Thyroid gland (tissue), 4 donors: ENCODE measurements at places on chromosomes 11 and 22. TPM values are rescaled to one million over a fixed set of nuclear protein-coding genes. Genes with fewer than 3 reads are reported as not detected.

GRCh38 chr11:73579641-73580434 lies 18.1 kb downstream of the FAM168A start:
- no peak for DNase-seq

- DNase-seq, result no peak
Observed at GRCh38 chr11:68897441-68897840, 6.2 kb downstream of the MRPL21 start.

DNA sequence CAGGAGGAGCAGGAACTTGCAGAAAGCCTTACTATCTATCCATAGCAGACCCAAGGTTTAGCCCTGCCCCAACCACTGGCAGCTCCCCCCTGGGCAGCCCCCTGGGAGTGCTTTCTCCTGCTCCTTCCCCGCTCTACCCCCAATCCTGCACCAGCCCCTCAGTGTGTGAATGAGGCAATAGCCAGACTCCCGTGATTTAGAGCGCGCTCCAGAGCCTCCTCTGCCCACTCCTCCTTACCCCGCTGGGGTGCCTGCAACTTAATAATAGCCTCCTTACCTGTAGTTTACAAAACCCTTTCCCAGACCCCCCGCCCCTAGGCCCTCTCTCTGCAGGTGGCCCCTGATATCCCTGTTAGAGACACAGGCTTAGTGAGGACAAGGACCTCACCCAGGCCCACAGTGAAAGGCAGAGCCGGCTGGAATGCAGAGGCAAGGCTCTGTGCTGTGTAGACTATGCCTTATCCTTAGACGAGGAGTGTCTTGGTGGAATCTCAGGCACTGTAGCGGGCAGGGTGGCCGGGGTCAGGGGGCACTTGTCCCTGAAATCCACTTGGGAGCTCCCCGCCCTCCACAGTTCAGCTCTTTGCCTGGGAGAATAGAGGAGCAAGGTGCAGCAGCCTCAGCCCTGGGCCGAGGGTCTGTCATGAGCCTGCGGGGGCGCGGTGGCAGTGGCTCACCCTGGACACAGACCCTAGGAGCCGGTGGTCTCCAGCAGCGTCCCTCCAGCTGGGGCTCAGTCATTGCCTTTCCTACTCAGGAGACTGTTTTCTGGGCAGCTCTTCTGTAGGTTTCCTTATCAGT lies 4.3 kb upstream of the CARNS1 start:
- DNase-seq, result no peak

GRCh38 chr11:95827696-95828095 lies 37.4 kb downstream of the CEP57 start:
- no peak for DNase-seq

DNA sequence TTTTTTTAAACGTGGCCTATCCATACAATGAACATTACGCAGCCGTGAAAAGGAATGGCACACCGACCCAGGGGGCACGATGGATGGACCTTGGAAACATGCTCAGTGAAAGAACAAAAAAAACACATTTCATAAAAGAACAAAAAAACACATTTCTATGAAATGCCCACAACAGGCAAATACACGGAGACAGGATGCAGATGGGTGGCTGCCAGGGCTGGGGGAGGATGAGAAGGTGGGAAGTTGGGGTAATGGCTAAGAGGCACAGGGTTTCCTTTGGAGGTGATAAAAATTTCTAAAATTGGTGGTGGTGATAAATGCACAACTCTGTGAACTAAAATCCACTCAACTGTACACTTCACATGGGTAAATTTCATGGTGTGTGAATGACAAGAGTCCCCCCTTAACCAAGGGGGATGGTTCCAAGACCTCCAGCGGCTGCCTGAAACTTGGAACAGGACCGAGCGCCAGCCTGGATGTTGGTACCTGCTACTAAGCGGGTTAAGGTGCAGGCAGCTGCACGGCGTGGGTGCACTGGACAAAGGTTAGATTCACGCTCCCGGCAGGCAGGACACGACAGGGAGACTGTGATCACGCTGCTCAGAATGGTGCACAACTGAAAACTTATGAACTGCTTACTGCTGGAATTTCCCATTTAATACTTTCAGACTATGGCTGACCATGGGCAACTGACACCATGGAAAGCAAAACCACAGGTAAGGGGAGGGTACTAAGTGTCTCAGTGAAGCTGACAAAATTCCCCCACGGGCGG lies 16.5 kb downstream of the BRD1 start:
- no peak for DNase-seq

- DNase-seq, result peak; percentile 54
Observed at GRCh38 chr11:43852057-43852636, 28.5 kb upstream of the ALKBH3 start.

- no peak for DNase-seq
Observed at GRCh38 chr11:112255067-112255720, 5.5 kb downstream of the PLET1 start.

DNA sequence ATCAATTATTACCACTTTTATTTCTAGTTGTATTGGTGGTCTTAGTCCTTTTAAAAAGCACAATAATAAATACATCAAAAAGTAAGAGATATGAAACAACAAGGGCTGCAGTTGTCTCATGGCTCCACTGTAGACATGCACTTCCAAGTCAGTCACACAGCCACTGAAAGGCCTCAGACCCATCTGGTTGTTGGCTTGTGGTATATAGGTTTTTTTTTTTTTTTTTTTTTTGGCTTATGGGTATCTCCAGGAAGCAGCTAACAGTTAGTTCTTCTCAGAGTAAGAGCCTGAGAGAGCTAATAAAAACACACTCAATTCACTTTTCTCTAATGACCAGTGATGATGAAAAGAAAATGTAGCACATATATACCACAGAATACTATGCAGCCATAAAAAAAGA lies 6.0 kb upstream of the OR52E6 start:
- DNase-seq, result no peak

- no peak for DNase-seq
Observed at GRCh38 chr11:108958368-108959104, 293.7 kb downstream of the DDX10 start.

- DNase-seq, result no peak
Observed at GRCh38 chr11:90585491-90585890, 362.6 kb upstream of the CHORDC1 start.

GRCh38 chr11:130653838-130654636 lies 205.6 kb downstream of the ADAMTS15 start:
- peak; percentile 98 for DNase-seq

DNA sequence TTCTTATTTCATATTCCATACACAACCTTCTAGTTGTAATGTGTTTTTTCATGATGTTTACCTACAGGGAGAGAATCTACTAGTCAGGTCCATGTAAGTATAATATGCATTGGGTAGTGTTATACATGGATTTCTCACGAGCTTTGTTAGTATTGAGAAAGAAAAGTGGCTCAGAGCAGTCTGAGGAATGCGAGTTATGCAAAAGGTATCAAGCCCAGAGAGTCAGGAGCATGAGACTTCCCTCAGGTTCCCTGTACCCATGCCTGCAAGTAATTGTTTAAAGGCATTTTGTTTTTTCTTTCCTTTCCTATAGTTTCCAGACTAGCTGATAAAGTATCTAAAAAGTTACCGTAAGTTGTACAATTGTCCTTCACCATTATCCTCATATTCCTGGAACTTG lies 66.1 kb downstream of the STK33 start:
- DNase-seq, result no peak

DNA sequence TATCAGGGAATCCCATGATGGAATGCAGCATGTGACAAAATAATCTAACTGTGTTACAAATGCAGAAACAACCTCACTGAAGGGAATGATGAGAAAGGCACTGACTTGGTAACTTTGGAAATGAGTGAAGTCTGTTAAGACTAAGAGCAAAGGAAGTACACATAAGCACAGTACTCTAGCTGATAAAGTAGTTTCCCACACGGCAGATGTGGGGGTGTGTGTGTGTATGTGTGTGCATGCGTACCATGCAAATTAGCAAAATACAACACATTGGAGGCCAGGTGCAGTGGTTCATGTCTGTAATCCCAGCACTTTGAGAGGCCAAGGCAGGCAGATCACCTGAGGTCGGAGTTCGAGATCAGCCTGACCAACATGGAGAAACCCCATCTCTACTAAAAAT lies 16.6 kb upstream of the NLRP6 start:
- DNase-seq, result no peak

GRCh38 chr11:20631519-20632168 lies 32.2 kb downstream of the SLC6A5 start:
- DNase-seq, result no peak

- no peak for DNase-seq
Observed at GRCh38 chr11:121615501-121615900, 162.7 kb upstream of the SORL1-AS1 start.

DNA sequence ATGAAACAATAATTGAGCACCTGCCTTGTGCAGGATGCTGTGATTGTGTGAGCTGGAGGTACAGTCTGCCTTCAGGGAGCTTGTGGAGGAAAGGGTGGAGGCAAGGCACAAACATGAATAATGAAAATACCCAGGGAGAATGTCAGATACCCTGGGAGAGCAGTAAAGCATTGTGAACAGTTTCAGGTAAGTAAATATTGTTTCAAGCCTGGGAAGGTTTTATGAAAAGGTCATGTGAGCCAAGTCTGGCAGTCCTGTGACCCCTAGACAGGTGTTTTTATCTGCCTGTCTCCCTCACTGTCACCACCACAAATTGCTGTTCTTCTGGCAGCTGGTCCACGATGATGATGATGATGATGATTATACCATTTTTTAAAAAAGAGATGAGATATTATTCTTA lies 32.0 kb downstream of the SPECC1L start:
- DNase-seq, result no peak

DNA sequence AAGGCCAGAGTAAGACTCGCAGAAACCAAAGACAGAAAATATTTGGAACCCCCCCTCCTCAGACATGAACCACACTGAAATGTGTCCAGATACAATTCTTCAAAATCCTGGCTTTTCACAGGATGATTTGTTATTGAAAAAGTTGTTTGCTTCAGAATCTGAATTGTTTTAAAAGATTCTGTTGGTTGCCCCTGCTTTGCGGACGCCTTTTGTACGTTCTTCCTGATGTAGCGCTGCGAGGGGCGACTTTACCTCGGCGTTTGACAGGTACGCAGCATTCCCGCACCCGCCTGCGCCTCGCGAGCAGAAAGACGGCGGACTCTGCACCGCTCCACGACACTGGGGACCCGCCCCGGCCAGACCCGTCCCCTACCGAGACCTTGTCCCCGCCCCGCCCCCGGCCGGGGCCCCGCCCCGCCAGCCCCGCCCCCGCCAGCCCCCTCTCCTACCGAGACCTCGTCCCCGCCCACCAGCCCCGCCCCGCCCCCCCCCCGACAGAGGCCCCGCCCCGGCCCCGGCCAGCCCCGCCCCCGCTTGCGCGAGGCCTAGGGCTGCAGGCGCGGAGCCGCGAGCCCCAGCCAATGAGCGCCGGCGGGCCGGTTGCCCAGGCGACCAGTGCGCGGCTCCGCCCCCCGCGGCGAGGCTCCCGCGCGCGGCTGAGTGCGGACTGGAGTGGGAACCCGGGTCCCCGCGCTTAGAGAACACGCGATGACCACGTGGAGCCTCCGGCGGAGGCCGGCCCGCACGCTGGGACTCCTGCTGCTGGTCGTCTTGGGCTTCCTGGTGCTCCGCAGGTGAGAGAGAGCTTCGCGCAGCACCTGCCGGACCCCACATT lies at the start of gene GLB1L2:
TSS of gene GLB1L2 (plus strand) at position 635 of the 835 bp plus-strand sequence. CDS start at position 709, 74 bp downstream.
- peak; percentile 84 for DNase-seq

- DNase-seq, result no peak
Observed at GRCh38 chr11:94011478-94011877, 9.7 kb upstream of the HEPHL1 start.

DNA sequence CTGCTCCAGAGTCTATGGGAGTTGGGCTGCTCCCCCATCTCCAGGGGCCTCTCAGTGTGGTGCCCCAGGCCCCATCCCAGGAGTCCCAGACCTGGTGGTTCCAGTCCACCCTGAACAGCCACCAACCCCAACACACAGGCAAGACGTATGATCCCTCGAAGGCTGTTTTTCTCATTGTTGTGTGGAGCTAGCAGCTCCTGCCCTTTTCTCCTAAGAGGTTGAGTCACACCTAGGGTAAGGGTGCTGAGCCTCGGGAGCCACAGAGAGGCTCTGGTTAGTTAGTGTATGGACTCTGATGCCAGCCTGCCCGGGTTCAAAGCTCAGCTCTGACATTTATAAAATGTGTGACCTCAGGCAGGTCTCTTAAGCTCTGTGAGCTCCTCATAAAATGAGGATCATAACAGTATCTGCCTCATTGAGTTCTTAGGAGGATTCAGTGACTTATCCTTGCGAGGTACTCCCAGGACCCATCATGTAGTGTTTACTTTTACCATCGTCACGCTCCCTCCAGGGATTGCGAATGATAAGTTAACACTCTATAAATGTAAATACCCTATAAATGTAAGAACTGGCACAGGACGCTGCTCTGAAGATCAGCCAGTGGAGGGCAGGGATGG lies 47.2 kb downstream of the FBLN1 start:
- no peak for DNase-seq

DNA sequence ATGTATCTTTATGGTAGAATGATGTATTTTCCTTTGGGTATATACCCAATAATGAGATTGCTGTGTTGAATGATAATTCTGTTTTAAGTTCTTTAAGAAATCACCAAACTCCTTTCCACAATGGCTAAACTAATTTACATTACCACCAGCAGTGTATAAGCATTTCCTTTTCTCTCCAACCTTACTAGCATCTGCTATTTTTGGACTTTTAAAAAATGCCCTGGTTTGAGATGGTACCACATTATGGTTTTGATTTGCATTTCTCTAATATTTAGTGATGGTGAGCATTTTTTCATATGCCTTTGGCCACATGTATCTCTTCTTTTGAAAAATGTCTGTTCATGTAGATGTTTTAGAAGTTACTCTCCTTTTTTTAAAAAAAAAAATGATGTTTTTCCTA lies 142.0 kb downstream of the METTL15 start:
- DNase-seq, result no peak

DNA sequence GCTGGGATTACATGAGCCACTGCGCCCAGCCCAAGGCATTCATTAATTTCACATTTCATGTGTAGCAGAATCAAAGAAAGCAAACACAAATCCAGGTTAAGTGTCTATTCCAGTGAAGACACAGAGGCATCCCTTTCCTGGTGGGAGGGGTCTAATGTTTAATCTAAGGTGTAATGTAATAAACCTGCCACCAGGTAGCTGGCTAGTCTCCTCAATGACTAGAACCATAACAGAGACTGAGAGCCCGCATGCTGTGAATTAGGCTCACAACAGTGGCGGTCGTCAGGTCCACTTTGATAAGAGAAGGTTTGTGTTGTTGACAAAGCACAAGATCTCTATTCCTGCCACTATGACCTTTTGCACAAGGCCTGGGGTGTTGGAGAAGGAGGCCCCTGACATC lies 64.2 kb upstream of the ADA2 start:
- no peak for DNase-seq

RHOG gene
- total RNA-seq, result 30.6 TPM

ACRV1 gene
- total RNA-seq, result not detected

C22orf42 gene
- total RNA-seq, result not detected

DCDC1 gene
- 4.4 TPM for total RNA-seq
